ENCODE measurements at places on chromosomes 1 and 21.

GRCh38 chr1:2588661-2589430, 2.3 kb downstream of the PRXL2B start:
- DNase-seq: no peak

DNA sequence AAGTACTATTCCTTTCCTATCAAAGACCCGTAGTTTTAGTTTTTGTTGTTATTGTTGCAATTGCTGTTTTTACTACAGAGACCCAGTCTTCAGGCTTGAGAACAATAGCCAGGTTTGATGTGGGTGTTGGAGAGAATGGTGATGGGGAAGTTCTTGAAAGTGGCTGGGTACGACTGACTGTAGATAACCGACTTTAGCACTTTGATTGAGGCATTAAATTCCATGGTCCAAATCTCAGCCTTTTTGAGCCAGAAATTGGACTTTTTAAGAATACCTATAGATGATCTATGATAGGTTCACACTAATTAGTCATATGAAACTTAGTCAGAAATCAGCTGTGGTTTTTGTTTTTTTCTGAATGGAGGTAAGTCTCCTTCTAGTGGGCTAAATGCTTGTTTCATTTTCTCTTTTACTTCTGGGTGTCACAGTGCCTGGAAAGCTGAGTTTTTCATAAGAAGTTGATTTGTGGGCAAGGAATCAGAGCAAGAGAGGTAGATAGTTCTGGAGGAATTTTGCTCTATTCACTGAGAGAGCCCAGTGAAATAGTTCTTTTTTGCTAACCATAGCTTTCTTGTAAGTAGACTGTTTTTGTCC, 2.8 kb downstream of the PPIH start:
- DNase-seq: no peak

DNA sequence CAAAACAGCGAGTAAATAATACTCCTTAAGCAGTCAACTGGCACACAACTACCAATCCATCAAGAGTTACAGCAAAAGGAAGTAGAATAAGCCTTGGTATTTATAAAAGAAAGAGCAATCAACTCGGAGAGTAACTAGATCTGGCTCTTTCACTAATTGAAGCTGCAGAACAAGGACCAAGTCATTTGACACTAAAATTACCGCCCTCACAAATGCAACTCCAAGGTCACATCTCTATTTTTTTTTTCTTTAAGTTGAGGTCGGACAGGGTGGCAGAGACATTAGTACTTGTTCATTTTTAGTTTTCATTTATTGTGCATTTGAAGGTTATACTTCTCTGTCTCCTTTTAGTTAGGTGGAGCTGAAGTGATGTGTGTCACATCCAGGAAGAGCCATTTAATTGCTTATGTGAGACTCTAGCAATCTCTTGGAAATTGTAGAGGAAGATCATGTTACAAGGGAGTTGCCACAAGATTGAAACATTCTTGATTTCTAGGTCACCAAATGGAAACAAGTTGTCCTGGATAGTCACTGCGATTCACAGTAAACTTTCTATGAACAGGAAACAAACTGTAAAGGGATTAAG, 138.1 kb upstream of the ADAMTS5 start:
- DNase-seq: peak; percentile 53

DNA sequence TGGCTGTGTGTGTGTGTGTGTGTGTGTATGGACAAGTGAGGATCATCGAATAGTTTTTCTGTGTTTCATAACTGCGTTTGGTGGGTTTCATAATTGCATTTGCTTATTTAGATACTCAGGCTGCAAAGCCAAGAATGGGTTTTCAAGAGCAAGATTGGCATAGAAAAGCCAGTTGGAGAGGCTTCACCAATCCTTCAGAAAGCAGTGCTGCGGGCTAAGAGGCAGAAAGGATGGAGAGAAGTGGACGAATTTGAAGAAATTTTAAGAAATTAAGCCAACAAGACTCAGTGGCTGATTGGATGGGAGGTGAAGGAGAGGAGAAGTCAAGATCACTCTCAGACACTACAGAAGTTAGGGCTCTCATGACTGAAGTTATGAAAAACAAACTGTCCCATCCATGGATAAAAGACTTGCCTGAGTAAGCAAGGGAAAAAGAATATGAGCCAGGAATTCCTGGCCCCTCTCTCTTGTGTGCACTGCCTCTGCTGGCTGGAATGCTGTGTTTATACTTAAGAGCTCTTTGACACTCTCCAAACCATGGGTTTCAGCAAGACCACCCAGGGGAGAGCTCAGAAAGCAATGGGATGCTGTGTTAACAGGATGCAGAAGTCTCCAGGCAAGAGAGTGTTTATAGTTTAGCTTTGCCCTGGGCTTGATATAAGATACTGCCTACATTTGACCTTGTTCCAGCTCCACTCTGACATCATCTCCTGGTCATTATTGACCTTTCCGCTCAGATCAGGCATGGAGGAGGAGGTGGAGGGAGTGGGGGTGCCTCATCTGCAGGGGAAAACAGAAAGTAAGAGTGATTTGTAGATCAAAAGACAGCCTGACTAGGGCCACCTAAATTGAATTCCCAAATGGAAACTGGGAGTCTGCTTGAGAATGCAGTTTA, 232.0 kb upstream of the PLXNA2 start:
- peak; percentile 56 for DNase-seq

DNA sequence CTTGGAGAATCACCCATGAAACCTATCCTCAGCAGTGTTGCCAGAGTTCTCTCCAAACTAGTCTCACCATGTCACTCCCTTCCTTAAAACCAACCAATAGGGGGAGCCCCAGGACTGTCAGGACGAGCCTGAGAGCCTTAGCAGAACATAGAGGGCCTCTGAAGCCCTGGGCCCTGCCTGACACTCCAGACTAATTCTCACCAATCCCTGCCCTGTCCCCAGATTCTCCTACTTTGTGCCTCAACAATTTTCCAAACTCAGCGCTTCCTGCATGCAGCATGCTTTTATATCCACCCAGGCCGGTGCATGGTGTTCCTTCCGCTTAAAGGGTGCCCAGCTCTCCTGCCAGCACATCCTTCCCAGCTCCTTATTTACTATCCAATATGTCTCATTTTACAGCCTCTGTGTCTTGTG, 42.7 kb downstream of the HSD3B1 start:
- peak; percentile 44 for DNase-seq

DNA sequence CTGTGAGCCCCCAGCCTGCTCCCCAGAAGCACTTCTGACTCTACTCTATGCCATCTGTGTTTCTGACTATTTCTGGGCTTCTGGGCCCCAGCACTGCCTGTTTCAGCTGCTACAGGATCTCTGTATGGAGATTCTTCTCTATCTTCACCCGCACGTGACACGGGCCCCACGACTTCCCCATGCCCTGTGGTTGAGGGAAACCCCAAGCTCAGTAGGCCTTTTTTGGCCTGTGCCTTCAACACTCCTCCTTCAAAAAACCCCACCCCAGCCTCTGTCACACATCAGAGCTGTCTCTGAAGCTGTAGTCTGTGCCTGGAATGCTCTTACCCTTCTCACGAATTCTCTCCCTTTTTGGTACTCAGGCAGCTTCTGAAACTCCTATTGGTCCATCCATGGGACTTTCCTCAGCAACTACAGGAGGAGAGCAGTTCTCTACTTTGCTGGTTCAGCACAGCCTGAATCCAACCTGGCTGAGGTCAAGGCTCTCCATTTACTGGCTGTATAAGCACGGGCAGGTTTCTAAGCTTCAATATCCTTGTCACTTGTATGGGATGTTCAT, 2.0 kb upstream of the NID1 start:
- DNase-seq: no peak

All from left renal pelvis (tissue), 4 donors.